ENCODE measurements at places on chromosomes 12 and 14.

DNA sequence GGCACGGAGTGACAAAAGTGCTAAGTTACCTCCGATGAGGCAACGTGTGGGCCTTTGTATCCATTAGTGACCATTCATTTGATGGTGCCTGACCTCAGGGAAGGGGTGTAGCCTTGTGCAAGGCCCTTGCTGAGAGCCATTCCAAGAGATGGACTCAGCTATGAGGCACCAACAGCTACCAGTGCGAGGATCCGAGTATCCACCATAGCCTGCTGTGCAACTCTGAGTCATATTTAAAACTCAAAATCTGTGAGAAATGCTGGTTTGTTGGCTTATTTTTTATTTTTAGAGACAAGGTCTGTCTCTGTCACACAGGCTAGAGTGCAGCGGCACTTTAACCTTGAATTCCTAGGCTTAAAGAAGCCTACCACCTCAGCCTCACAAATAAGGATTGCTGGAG lies 25.1 kb upstream of the WNK1 start:
- no peak for DNase-seq

DNA sequence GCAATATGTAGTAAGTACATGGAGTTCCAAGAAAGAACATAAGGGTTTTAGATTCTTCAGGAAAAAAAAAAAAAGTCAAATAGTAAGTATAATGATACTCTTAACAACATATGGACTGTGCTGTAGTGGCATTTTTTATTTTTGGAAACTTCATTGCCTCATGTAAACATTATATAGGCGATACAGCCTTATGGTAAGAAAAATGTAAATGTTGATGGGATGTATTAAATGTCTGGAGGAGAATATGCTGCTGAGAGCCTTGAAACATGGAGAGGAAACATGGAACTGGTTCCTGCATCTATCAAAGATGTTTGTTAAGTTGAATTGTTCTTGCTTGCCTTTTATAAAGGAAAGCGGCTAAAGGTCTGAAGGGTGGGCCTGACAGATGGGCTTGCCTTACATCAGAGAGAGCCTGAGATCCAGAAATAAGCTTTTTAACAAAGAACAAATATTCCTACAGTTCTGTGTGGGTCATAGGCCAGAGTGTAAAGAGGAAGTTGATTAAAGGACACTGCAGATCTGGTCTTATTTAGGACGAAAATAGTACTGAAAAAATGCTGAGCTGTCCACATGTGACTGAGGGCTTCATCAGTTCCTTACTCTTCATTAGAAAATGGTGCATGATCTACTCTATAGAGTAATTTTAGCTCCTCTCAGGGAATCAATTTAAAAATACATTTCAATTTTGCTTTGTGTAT lies 448.1 kb upstream of the DCN start:
- DNase-seq, result no peak

DNA sequence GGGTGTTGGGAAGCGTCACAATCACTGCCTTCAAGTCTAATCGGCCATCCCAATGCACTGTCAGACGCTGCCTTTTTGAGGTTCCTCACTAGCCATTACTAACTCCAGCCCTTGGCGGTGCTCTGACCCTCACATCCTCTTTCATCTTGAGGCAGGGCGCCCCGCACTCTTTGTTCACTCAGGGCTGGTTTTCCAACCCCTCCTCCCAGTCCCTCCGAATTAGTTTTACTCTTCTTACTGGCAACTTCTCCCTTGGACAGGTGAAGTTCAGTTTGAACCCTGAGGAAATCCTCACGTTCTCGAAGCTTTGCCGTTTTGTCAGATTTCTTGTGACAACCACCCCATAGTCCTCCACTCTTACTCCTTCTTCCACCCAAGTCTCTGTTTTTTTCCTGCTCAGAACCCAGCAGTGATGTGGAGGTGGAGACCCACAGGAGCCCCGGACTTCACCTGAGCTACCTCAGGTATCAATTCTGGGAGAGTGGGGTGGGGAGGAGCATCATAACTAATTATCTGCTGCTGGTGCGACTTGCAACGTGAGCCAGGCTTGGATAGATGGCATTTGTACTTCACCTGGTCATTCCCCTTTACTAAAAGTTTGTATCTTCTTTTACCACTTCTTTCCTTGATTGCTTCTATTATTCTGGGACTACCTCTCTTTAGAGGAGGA lies 757 bp downstream of the ZC3H10 start:
- DNase-seq, result no peak

- DNase-seq, result no peak
These were observed 38.7 kb downstream of the ADGRD1 start for GRCh38 chr12:130992448-130992847.

GRCh38 chr14:87084908-87085307 lies 908.1 kb downstream of the GALC start:
- no peak for DNase-seq

- DNase-seq, result no peak
These were observed 25.9 kb upstream of the EDDM3A start for GRCh38 chr14:20719777-20720176.

DNA sequence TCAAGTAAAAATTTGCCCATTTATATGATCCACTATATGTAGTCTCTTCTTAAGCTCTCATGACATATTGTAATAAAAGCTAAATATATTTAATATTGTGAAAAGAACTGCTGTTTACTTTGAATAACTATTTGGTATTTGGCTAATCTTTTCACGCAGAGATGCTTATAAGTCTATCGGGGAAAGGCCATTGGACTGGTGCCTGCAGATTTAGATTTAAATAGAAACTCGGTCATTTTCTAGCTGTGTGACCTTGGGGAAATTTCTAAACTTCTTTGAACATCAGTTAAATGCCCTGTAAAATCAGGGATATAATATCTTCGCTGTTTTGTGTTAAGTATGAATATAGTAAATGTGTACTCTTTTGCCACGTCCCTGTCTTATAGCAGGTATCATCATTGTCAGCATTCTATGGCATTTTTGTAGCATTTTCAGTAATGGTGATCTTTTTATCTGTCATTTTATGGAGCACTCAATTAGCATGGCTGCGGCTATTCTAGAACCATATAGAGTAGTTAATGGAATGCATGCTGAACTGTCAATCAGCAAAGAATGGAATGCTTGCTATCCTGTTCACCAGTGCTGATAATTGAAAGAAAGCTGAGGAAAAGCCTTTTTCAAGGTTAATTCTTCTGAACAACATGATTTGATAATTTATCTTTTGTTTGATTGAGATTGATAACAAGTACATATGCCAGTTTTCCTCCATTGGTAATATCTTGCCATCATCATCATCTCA lies 181.2 kb downstream of the TMTC2 start:
- no peak for DNase-seq

- DNase-seq, result no peak
These were observed 3.8 kb downstream of the TMEM179 start for GRCh38 chr14:104600805-104601204.

DNA sequence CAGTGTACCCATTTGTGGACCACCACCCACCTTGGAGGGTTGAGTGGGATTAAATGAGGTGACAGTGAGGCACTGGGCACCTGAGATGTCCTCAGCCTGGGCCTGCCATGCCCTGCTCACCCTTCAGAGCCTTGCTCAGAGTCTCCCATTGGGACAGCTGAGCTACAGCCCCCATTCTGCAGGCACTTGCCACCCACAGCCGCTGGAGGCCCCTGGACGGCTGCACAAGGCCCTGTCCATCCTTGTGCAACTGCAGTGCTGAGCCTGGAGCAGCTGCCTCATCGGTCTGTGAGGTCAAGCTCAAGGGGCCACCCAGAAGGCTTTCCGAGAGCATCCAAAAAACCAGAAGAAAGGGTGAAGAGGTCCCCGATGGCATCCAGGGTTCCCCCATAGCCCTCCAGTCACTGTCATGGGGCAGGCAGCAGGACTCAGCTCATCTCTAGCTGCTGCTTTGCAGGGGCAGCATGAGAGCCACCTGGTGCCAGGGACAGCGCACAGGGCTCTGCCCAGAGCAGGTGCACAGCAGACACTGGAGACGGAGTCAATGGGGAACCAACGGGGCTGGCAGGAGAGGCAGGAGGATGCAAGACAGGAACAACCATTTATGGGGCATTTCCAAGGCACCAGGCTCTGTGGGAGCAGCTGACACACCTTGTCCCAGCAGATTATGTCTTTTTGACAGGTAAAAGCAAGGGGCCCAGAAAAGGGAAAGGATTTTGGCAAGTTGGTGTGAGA lies 84.6 kb downstream of the ARL6IP4 start:
- no peak for DNase-seq

Measured in CD4-positive, alpha-beta T cell treated with Interleukin-2 at 100 ng/mL for 4 hours (primary cell).